Hematopoietic multipotent progenitor cell treated with erythropoietin and hydrocortisone succinate and interleukin-3 and kit ligand, for 6 days (in vitro differentiated cells): ENCODE measurements at places on chromosomes 6 and 20.

DNA sequence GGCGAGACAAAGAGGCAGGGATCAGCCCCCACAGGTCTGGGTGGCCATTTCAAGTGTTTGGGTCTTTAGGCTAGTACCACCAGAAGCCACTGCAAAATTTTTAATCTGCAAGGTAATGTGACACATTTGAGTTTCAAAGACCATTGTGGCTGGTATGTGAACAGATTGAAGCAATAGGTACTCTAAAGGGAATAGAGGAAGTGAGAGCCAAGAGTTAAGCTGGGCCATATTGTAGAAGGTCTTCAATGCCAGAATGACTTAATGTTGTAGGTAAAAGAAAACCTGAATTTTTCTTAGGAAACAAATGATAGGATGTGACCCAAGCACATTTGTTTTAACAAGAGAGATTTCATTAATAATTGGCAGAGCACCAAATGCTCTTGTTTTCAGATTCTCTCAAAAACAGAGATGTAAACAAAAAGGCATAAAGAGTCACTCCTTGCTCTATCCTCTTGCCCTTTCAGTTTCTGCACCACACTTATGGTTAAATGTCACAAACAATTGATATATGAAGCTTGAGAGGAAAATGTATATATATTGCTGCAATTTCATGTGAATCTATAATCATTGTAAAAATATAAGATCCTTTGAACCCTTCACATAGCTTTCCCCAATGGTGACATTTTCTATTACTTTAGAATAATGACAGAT, 307.1 kb upstream of the PLN start:
- no peak for DNase-seq

DNA sequence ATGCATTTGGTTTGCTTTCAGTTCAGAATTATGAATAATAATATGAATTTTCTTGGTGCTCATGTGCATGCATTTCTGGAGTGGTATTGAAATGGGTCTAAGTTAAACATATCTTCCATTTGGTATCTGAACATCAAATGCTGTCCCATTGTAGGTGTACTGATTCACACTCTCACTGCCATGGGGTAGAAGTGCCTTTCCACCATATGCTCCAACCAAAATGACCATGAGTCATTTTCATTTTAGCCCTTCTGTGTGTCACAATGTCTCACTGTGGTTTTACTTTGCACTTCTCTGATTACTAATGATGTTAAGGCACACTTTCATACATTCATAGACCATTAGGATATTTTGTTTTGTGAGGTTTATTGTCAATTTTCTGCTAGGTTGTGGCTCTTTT, 211.9 kb downstream of the HAO1 start:
- DNase-seq, result no peak

- DNase-seq, result peak; percentile 27
Measured at GRCh38 chr20:53706466-53707370, 113.1 kb upstream of the ZNF217 start.

GRCh38 chr20:19974630-19975435, 42.3 kb upstream of the NAA20 start:
- DNase-seq, result no peak

GRCh38 chr20:47143657-47144056, 212.8 kb downstream of the ZMYND8 start:
- DNase-seq, result no peak

GRCh38 chr6:55108134-55109130, 65.9 kb upstream of the HCRTR2 start:
- no peak for DNase-seq

DNA sequence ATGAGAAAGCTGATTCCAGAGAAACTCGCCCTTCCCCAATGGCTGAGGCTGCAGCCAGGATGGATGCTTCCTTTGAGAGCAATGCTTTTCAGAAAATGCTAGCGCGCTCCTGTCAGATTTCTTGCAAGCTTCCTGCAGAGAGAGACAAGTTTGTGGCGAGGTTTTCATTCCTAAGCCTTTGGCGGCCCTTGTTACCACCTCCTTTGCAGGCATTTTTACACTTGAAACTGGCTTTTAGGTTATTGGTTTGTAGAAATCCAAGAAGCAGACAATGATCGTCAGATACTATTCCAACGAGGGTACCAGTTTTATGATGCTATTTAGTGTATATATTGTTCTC, 1.1 kb downstream of the FNDC1 start:
- no peak for DNase-seq

DNA sequence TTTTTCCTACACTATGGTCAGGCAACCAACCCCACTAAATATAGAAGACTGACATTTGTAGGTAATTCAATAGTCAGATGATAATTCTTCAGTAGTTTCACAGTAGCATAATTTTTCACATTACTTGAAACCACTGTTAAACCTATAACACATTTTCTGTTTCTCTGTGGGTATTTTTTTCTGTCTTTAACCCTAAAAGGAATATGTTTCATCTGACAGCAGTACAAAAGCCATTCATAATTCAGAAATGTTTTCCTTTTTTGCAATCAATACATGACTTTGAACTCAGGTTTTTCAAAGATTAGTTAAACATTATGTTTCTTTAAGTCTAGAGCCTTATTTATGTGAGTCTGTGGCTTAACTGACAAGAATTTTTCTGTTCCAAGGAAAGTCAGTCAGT, 128.6 kb upstream of the RUNX2 start:
- no peak for DNase-seq

DNA sequence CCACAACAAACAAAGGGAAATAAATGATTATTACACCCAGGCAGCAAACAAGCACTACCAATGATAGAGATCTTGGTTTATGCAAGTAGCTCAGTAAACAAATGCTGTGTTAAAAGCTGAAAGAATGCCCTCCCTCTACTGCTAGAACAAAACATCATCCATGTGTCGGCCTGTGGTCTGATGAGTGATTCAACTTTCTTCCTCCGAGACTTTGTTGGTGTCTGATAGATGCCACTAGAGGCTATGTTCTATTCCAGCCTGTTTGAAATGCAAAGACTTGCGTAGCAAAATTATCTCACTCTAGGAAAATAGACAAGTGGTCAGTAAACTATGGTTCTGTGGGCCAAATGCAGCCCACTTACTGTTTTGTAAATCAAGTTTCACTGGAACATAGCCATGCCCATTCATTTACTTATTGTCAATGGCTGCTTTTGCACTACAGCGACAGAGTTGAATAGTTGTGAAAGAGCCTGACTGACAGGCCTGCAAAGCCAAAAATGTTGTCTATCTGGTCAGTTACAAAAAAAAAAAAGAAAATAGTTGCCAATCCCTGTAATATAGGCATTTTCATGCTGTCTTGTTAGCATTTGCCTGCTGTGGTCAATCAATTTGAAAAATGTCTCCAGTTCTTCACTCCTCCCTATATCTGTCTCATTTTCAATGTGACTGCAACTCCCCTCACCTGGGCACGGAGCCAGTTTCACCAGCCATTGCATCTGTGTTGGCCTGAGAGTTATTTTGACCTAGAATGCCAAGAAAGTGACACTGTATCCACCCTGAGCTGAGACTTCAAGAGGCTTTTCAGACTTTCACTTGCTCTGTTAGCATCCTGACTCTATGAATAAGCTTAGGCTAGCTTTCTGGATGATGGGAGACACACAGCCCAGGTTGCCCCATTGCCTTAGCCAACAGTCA, 544.6 kb upstream of the BTBD3 start:
- peak; percentile 7 for DNase-seq

GRCh38 chr6:162408826-162409535, 318.6 kb downstream of the PRKN start:
- DNase-seq, result no peak

- peak; percentile 2 for DNase-seq
Measured at GRCh38 chr20:12847872-12848271, 160.9 kb upstream of the SPTLC3 start.

DNA sequence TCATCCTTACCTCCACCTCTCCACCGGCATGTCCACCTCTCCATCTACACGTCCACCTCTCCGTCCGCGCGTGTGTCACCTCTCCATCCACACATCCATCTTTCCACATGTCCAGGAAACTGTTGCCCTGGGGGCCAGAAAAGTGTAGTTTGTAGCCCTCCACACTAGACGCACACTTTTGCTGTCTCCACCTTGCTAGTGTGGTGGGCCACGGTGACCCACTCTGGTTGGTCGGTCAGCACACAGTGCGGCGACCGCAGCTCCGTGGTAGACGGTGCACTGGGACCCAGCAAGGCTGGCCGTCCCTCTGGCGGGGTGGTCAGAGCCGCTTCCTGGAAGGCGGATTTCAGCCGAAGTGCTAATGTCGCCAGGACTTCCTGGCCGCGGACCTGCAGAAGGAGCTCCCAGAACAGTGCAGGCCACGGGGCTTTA, 268.6 kb downstream of the DLL1 start:
- no peak for DNase-seq

- no peak for DNase-seq
Measured at GRCh38 chr20:25206548-25206947, 11.0 kb downstream of the ENTPD6 start.

GRCh38 chr20:23623666-23624323, 14.0 kb downstream of the CST3 start:
- no peak for DNase-seq

DNA sequence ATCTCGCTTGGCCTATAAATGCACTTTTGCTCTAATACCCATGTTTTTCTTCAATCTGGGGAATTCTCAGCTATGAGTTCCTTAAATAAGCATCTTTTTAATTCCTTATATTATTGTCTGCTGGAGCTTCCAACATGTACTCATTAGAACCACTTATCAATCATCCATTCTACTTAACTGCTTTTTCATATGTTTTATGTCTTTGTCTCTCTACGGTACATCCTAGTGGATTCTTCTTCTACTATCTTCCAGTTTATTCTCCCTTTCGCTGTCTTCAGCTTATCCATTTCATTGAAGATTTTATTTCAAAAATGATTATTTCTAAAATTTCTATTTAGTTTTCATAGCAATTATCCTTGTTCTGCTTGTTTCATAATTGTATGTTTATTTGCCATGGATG, 12.4 kb upstream of the ZSCAN16 start:
- DNase-seq, result no peak

- DNase-seq, result peak; percentile 55
Measured at GRCh38 chr6:42979523-42980177, 669 bp upstream of the PEX6 start.

- DNase-seq, result peak; percentile 88
Measured at GRCh38 chr6:42555477-42556457, 8.1 kb upstream of the UBR2 start.

DNA sequence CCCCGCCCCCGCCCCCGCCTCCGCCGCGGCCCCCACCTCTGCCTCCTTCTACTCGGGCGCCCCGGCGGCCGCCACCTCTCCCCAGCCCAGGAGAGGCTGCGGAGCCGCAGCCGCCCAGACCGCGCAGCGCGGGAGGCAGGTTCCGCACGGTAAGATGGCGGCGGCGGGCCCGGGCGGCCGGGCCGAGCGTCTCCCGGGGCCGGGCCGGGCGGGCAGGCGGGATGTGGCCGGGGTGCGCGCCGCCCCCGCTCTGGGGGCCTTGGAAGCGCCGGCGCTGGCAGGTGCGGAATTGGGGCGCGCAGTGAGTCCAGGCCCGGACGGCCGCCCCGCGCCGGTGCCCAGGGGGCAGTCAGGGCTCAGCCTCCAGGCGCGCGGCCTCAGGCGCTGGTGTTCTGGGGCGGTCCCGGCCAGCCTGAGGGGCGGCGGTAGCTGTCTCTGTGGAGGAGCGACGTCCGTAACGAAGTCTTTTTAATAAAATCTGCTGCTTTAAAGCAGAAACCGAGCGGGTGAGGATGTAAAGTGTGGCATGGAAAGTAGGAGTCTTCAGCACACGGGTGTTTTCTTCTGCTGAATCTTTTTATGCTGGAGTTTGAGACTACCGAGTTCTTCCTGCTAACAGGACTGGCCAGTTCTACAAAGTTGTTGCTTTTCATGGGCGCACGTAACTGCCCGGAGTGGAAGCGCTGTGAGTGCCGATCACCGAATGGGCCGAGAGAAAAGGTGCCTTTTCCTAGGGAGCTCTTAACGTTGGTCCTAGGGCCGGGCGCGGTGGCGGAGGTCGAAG, at the start of gene GID8:
TSS of gene GID8 (plus strand) at position 43 of the 784 bp plus-strand sequence. CDS start 3,356 bp downstream, outside the sequence.
- peak; percentile 72 for DNase-seq

DNA sequence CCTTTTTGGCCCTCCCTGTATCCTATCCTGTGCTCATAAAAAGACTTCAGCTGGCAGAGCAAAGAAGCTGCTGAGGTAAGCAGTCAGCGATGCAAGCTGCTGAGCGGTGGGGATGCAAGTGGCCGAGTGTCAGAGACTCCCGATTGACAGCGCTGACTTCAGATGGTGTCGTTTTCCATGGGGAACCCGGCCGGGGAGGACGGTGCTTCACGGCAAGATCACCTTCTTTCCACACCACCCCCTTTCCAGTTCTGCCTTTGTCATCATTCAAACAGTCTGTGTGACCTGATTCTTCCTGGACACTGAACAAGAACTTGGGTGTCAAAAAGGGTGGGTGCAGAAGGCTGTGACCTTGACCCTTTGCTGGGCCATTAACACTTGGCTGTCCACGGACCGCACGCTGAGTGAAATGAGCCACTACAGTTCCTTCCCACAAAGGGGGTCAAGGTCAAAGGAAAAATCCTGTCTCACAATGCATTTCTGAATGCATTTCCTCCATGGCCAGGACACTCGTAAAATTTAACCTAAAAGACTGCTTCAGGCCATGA, 52.9 kb upstream of the UNC93A start:
- DNase-seq, result no peak

DNA sequence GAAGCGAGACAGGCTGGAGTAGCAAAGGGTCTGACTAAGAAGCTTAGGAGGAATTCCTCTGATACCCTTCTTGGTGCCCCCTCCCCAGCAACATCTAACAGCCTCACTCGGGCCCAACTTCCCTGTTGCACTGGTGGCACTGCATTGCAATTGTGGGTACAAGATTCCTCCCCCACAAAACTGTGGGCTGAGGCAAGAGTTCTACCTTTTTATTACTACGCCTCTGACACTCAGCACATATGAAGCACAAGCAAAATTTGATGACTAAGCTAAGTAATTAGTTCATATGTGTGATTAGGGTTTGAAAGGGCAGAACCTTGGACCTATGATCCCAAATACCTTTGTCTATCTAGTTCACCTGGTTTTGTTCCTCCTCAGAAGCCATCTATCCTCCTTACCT, 83.5 kb downstream of the ZHX3 start:
- DNase-seq, result no peak

GRCh38 chr6:75922226-75922625, 150.2 kb downstream of the IMPG1 start:
- no peak for DNase-seq

- DNase-seq, result no peak
Measured at GRCh38 chr6:43753570-43754183, 16.3 kb upstream of the VEGFA start.

GRCh38 chr20:44361021-44361420, 5.5 kb downstream of the HNF4A start:
- no peak for DNase-seq

GRCh38 chr20:37565134-37565811, 37.6 kb upstream of the BLCAP start:
- DNase-seq, result no peak

DNA sequence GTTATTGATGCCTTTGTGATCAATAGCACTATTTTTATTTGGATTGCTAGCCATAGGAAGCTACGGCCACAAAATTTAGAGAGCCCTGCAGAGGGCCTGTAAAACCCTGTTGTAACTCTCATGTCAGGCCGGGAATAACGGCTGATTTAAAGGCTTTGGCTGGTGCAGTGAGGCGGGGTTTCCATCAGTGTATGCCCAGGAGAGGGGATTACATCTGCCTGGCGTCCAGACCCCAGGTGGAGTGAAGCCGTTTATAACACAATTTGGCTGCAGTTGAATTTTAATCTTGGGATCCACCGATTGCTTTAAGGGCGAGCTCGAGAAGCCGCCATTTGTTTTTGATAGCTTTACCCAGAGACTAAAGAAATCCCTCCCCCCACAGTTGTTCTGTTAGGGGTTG, 29.1 kb upstream of the APCDD1L start:
- DNase-seq, result no peak

GRCh38 chr6:167056370-167056769, 57.2 kb downstream of the CEP43 start:
- DNase-seq, result peak; percentile 82

- DNase-seq, result peak; percentile 61
Measured at GRCh38 chr20:33909331-33909921, 84.3 kb upstream of the RALY start.
